ENCODE measurements at places on chromosomes 7 and 10.

DNA sequence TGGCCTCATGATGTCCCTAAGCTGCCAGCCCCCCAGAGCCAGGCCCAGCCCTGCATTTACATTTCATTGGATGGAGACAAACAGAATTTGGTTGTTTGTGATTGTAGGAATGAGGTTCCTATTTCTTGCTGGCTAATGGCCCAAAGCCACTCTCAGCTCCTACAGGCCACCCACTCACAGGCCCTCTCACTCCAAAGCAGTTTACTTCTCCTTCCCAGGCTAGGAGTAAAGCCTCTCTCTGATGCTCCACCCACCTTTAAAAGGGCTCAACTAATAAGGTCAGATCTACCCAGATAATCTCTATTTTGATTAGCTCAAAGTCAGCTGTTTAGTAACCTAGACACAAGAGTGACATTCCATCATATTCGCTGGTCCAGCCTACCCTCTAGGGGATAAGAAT lies 11.2 kb upstream of the CUZD1 start:
- DNase-seq, result no peak

GRCh38 chr10:35563261-35563891 lies 41.8 kb upstream of the GJD4 start:
- DNase-seq, result peak; percentile 20

DNA sequence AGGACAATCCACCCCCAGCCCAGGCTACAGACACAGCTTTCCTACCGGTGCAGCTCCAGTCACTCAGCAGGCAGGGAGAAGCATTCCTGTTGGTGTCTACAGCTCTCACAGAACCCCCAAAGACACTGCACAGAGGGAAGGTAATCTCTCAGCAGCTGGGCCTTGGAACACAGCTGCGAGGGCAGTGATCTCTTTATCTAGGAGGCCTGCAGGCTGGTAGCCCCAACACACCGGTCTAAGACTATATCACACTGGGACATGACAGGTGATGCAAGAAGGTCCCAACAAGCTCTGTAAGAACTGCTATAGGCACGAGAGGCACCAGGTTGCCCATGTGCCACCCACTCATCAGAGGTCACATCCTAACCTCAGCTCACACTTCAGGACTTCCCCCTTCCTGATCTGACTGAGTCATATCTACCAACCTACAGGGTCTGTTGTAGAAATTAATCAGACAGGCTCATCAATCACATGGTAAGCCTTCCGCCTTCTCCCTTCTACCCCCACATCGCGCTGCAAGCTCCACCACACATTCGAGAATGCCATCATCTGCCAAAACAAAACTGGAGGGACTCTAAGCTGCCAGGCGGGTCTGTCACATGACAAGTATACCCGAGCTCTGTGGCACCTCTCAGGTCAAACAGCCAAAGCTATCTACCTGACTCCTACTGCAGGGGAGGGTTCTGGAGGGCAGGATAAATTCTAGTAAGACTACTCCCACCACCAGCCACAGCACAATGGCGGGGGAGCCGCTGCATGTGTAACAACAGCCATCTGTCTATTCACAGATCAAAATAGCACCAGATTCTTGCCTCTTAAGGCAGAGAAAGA lies 26.1 kb downstream of the FAM53B start:
- no peak for DNase-seq

GRCh38 chr10:89062861-89063260 lies 72.3 kb downstream of the FAS start:
- DNase-seq, result no peak

GRCh38 chr10:32357056-32357735 lies 10.2 kb upstream of the EPC1 start:
- no peak for DNase-seq

DNA sequence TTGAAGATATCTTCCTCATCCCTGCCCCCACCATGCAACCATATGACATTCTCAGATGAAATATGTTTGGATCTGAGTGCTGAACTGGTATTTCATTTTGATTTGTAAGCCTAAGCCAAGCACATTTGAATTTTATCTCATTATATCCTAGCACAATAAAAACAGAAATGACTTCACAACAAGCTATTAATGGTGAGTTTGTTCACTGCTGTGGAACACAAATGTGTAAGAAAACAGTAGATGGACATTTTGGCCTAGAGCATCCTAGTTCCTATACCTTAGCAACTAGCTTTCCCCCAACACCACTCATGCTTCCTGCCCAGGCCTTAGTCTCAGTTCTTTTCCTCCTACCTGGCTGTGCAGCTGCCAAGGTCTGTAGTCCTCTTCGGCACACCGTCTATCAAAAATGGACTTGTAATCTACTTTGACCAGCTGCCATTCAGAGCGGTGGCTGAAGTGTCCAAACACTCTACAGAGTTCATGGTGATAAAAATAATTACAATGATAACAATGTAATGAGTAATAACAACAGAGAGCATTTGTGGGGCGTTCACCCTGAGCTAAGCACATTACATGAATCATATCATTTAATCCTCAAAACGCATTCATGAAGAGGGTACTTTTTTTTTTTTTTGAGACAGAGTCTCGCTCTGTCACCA lies 491.9 kb downstream of the SORCS1 start:
- DNase-seq, result no peak

- no peak for DNase-seq
Measured at GRCh38 chr7:150449206-150449952, 1.1 kb upstream of the GIMAP8 start.

GRCh38 chr10:125827133-125827532 lies 3.8 kb downstream of the BCCIP start:
- DNase-seq, result no peak

All from stimulated activated CD4-positive, alpha-beta T cell treated with anti-CD3 and anti-CD28 coated beads, Interleukin-1b, Interleukin-23, amount 100 ng/mL, for 1 hour (primary cell).